A549 treated with GW870086 at 1 μM for 4 hours (cell line): ENCODE measurements at places on chromosomes 11 and 22. TPM values are rescaled to one million over a fixed set of nuclear protein-coding genes. Genes with fewer than 3 reads are reported as not detected.

The OR52E6 gene
- total RNA-seq: not detected in 5 replicates

The CST6 gene
- total RNA-seq: not detected in 5 replicates

The CHORDC1 gene
- 60.9 to 99.0 TPM (median 79.5 TPM) in 5 replicates for total RNA-seq

The SCUBE1 gene
- 0.08 to 0.31 TPM (median 0.13 TPM) in 5 replicates for total RNA-seq

The INSC gene
- total RNA-seq: not detected in 5 replicates

The CDKN1C gene
- 2.6 to 3.6 TPM (median 3.0 TPM) in 5 replicates for total RNA-seq

The CASP5 gene
- total RNA-seq: not detected in 5 replicates

The TENM4 gene
- 0.01 to 0.19 TPM (median 0.06 TPM) in 5 replicates for total RNA-seq

The VPREB1 gene
- not detected in 5 replicates for total RNA-seq

The ATM gene
- total RNA-seq: 6.8 to 10.5 TPM (median 8.5 TPM) in 5 replicates

The NLRP14 gene
- not detected in 5 replicates for total RNA-seq

The CCND1 gene
- 173 to 209 TPM (median 205 TPM) in 5 replicates for total RNA-seq

The DDX25 gene
- not detected in 5 replicates for total RNA-seq

The OR51I1 gene
- total RNA-seq: not detected in 5 replicates

The APOL5 gene
- not detected in 5 replicates for total RNA-seq

The CNTF gene
- total RNA-seq: 1.0 to 1.5 TPM (median 1.3 TPM) in 5 replicates

The RIMBP3C gene
- total RNA-seq: 0.11 to 0.37 TPM (median 0.24 TPM) in 5 replicates
